Central memory CD8-positive, alpha-beta T cell (primary cell): ENCODE measurements at places on chromosomes 11 and 22.

DNA sequence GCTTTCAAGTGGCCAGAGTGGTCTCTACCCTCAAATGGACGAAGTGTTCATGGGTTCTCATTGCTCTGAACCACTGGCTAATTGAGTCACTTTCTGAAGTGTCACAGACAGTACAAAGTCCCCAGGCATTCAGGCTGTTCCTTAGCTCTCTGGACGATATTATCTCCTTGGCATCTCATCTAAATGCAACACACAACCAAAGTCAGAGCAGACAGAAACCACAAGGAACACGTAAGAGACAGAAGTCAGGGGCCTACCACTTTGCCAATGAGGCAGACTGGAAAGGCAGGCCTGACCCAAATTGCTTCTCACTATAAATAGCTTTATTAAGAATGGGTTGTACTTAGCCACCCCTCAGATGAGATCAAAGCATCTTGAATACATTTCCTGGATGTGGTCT is 29.0 kb upstream of the LDLRAD3 start:
- no peak for DNase-seq

GRCh38 chr11:119584193-119585042 is 144.6 kb downstream of the NECTIN1 start:
- no peak for DNase-seq

- DNase-seq: no peak
Observed at GRCh38 chr11:105811242-105811641, 201.4 kb downstream of the GRIA4 start.

DNA sequence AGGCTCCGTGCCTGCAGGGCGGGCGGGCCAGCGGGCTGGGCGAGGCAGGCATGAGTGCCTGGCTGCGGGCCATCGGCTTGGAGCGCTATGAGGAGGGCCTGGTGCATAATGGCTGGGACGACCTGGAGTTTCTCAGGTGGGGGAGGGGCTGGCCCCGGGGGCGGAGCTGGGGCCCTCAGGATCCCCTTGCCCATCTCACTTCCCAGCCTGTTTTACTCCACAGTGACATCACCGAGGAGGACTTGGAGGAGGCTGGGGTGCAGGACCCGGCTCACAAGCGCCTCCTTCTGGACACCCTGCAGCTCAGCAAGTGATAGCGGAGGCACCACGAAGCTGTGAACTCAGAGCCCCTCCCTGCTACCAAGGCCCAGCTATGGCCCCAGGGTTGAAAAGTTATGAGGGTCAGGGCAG is 5.9 kb downstream of the PHOX2A start:
- no peak for DNase-seq

DNA sequence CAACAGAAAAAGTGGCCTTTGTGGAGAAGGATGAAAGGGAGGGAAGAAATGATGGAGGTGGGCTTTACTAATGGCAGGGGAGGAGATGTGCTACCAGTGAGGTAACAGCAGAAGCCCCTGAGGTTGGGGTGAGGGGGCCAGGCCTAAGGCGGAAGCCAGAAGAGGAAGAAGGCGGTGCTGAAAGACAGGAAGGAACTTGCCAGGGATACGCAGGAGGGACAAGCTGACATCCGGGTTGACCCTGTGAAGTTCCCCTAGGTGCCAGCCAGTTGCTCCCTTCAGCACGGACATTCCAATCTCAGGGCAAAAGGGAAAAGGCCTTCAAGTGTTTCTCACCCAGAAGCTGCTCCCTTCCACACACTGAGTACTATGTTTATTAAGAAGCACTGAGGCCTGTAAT is 2.3 kb upstream of the TIRAP start:
- DNase-seq: no peak

DNA sequence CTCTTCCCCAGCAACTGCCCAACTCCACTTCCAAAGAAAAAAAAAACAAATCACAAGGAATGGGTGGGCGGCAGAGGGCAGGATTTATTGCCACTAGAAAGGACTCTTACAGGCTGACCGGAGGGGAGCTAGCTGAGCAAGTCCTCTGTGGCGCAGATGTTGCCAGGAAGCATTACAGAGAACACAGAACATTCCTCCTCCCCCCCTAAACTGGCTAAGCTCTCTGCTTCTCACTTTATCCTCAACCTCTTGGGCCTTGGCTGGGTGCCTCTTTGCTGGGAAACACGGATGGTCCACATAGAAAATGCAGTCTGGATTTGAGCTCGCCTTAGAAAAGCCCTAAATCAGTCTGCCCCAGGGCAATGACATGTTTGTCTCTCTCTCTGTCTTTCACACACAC is 12.6 kb upstream of the FJX1 start:
- DNase-seq: no peak

GRCh38 chr22:44025171-44026065 is 1.3 kb downstream of the PARVB start:
- no peak for DNase-seq

DNA sequence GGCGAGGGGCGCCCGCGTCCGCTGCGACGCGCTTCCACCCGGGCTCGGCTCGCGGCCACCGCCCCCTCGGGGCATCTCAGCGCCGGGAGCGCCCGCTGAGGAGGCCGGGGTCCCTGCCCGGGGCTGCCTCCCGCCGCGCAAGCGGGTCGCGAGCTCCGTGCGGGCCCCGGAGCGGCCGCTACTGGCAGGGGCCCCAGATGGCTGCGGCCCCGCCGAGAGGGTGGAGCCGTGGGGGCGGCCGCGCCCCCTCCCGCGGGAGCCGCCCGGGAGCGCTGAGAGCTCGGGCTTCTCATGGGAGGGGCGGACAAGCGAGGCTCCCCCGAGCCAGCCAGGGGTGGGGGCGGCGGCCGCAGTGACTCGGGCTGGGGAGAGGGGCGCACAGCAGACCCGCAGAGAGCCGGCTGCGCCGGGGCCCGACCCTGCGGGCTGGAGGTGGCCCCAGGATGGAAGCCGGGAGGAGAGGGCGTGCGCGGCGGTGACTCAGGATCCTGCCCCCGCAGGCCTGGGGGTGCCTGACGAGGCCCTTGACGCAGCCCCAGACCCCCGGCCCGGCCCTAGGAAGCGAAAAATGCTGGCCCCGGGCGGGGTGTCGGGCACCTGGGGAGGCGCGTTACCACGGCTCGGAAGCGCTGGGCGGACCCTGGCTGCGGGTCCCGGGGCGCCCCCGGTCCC is 603 bp upstream of the ZFTA start:
- DNase-seq: no peak

DNA sequence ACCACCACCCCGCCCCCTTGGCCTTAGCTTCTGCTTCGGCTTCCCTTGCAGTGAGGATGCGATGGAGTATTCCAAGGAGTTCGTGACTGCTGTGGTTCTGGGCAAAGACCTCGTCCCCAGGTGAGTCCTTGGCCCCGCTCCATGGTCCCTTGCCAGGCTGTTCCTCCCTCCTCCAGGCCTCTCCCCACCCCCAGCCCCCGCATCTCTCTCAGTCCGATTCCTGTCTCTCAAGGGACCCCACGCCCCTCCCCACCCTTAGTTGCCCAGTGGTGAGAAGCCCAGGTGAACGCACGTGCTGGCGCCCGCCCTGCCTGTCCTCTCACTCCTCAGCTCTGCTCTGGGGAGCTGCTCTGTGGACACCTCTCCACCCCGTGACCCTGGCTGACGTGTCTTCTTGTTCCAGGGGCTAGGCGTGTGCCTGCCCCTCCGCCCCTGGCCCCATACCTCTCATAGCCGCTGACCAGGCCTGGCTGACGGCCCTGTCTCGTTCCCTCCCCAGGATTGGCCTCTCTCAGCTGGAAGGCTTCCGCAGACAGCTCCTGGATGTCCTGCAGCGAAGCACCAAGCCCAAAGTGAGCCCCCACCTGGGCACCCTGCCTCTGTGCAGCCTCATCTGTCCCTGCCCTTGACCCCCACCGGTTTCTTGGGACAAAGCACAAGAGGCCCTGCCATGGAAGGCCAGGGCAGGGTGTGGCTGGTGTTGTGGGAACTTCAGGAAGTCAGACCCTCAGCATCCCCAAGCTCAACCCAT is 14.6 kb upstream of the MYRF start:
- no peak for DNase-seq

DNA sequence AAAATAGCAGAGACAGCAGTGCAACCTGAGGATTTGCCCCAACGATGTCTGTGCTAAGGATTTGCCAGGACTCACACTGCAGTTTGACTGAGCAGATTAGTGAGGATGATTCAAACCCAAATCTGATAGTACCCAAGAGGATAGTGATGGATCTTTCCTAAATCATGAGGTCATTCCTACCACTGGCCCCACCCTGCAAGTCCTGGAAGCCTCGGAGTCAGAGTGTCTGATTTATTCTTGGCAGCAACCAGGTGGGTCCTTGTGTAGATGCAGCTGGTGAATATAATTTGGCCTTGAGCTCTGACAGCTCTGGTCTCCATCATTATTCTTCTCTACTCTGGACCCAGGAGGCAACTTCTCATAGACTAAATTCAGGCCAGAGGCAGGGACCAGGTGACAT is 179.3 kb upstream of the RAG2 start:
- DNase-seq: no peak

DNA sequence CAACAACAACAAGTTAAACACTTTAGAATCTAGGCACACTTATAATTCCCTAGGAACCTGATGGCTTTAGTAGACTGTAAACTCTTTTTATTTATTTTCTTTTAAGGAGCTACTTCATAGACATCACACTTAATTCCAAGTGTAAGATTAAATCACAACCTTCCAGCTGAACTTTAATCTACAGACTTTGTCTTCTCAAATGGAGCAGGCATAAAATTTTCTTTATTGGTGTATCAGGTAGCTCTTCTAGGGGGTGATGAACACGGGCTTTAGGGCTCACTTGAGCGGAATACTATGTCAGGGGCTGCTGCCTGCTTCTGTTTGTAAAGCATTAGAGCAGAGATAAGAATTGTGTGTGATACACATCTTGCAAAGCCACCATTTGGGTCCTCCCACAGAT is 525.8 kb upstream of the FAT3 start:
- DNase-seq: no peak

DNA sequence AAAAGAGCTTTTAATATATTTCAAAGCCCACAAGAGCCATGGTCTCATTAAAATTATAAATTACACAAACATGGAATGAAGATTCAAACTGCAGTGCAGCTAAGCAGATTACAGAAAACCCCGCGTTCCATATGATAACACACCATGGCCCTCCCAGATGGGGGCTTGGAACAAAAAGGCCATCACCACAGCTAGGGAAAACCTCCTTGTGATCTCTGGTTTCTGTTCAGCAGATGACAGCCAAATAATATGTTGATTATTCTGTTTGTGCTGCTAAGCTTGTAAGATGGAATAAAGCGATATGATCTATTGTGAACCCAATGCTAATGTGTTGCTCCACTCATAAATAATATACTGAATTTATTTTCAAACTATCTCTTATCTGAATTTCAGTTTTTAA is 28.5 kb downstream of the IMMP1L start:
- DNase-seq: no peak

DNA sequence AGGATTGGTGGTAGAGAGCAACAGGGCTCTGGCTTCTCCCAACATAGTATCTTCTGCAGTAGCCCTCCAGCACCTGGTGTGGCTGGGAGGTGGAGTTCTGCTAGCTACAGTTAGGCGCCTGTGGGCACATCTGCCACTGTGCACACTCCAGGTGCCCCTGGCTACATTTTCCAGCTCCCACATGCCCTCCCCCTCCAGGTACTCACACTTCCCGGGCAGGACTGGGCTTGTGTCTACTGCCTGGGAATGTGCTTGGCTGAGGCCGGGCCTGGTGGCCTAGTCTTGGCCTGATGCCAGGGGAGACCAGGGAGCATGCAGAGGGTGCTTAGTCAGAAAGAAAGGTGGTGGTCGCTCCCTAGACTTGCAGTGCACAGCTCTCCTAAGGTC is 15.8 kb downstream of the PHLDB1 start:
- DNase-seq: no peak

DNA sequence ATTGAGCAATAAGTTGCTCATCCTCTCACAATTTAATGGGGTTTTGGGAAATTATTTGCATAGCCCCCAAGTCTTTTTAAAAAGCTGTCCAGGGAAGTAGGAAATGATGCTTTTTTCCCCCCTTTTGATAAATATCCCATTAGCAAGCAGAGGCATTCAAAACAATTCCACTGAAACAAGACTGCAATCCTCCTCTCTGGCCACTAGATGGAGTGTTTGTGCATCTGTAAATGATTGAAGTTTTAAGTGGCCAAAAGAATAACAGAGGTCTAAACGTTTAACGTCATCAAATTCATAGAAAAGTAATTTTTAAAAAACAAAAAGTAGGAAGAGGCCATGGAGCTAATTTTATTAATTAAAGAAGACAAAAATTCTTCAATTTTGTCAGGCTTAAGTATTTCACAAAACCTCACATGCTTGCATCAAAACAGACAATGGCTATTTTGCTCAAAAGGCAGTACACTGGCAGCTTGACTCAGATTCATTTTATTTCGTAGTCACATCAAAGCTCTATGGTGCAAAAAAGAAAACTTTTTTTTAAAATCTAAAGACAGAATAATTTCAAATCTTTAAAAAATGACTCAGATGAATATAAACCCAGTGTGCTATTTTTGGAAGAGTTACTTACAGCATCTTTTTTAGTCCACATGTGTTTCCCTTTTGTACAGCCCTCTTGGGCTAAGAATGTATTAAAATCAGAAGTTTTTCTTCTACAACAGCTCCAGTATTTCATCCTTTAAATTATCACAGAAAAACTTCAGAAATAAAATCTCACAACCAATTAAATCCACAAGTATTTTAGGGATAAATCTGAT is 17.8 kb downstream of the CHORDC1 start:
- no peak for DNase-seq

DNA sequence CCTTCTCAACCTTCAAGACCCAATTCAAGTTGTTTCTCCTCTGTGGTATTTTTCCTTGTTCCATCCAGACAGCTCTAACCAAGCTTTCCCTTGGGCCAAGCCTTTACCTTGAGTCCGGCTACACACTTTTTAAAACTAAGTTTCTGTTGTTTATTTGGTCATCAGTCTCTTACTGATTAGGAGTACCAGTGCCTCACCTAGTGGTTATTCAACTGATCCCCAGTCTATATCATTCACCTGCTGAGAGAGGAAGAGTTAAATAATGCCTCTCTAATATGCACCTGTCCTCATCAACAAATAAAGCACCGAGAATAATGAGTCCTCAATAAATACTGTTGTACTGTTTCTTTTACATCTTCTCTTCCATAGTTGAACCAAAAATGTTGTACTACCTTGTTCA is 160.8 kb downstream of the MSANTD4 start:
- DNase-seq: no peak

DNA sequence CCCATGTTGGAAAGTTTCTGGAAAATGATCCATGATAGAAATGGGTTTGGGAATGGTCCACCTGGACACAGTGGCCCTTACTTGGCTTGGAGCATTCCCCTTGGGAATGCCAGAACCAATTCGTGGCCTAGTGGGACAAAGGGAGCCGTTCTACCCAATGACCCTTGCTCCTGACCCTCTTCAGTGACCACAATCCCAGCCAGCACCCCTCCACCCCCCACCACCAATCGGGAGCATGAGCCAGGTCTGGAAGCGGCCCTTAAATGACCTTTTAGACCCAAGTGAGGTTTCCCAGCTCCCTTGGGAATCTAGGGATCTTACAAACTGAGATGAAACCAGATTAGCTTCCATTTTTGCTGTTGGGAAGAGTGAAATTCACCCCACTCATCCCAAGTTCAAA is 51.3 kb upstream of the CDON start:
- no peak for DNase-seq

GRCh38 chr11:96483374-96483955 is 93.7 kb downstream of the JRKL start:
- no peak for DNase-seq

DNA sequence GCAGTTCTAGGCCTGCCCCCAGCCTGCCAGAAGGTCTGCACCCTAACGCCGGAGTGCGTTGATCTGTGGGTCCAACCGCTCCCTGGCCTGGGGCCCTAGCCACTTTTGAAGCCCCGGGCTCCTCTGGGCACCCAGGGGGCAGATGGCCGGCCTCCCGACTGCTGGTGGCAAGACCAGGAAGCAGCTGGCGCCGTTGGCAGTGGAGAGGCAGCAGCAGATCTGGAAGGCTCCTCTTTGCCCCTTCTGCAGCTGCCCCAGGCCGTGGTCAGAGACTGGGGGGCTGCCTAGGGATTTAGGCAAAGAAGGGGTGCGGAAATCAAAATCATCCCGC is 445 bp upstream of the VWCE start:
- DNase-seq: no peak
